ENCODE measurements at places on chromosomes 4 and X.

DNA sequence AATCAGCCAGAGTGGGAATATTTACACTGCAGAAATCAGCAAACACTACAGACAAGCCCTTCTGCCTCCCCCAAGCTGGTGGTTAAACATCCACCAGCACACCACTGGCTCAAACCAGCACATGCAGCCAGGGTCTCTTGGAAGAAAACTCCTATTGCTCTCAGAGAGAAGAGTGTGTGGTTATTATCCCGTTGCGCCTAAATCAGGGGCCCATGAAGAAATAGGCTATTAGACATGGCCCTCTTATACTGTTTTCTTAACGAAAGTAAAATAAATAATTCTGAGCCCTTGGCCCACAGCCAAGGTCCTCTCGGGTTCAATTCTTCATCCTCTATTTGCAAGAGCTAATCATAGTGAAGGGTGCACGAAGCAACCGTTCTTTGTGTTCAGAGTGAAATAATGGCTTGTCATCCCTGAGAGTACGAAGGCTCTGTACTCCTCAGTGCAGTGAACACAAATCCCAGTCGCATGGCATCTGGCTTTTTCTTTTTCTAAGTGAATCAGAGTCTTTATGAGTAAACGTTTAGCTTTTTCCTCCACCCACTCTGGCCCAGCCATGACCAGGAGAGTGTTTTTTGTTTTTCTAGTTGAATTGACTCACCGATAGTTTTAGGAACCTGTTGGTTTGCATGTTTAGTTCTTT is 33.4 kb upstream of the RBM47 start:
- DNase-seq: peak; percentile 95

DNA sequence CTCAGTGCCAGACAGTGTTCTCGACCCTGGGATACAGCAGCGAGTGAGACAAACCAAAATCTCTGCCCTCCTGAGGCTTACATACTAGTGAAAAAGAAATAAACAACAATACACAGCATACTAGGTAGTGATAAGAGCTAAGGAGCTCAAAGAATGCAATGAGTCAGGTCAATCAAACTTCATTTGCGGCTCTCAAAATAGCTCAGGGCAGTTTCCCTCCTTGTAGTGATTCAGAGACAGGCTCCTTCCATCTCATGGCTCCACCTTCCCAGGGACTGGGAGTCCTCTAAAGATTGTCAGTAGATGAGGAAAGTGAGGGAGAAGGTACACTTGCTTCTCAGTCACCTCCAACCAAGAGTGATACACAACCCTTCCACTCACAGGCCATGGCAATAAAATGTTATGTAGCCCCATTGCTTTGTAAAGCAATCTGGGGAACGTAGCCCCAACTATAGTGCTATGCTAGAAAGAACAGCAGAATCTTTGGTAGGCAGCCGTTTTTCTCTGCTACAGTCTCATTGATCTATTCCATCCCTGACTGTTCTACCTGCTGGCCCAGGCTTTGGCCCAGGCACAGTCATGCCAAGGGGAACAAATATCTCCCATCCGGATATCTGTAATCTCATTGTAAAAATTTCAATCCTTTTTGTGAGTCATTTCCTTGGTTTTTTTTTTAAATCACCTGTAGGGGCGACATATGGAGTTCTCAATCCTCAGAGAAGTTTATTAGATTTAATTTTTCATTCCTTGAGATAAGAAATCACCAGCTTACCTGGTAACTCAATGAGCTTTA is 183.1 kb upstream of the S100G start:
- DNase-seq: peak; percentile 78

DNA sequence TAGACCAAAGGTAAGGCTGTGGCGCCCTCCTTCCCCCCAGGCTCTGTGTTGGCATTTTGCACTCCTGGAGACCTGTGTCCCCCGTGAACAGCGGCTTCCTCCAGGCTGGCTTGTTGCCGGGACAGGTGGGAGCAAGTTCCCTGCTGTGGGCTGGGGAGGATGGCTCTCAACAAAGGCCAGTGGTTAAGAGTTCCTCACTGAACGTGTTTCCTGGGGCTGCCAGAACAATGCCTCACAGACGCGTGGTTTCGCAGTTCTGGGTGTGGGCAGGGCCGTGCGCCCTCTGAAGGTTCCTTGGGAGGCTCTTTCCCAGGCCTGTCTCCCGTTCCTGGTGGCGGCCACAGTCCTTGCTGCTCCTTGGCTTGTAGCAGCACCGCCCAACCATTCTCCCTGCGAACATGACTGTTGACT is 33.4 kb downstream of the NELFA start:
- DNase-seq: no peak

GRCh38 chr4:52251864-52252263 is 200.8 kb downstream of the SPATA18 start:
- DNase-seq: no peak

All from renal cortical epithelial cell (primary cell).